ENCODE measurements at places on chromosomes 5 and 9.
A peak's percentile ranks its signal among the peaks of the same experiment; 100 is the strongest.

DNA sequence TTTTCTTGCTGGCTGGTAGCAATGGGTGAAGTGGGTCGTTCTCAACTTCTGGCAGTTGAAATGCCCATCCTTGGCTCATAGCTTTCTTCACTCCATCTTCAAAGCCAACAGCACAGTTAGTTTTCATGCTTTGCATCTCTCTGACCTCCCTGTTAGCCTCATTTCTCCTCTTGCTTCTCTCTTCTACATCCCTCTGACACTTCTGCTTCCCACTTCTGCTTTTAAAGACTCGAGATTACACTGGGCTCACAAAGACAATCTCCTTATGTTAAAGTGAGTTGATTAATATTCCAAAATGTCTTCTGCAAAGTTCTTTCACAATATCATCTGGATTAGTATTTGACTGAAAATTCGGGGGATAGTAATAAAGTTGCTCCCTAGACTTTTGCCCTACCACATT, 684.8 kb upstream of the CCNG1 start:
- DNase-seq, result no peak

GRCh38 chr5:40022057-40022456, 597.3 kb upstream of the DAB2 start:
- DNase-seq, result no peak

- DNase-seq, result no peak
Measured at GRCh38 chr5:125813221-125813974, 609.8 kb upstream of the GRAMD2B start.

DNA sequence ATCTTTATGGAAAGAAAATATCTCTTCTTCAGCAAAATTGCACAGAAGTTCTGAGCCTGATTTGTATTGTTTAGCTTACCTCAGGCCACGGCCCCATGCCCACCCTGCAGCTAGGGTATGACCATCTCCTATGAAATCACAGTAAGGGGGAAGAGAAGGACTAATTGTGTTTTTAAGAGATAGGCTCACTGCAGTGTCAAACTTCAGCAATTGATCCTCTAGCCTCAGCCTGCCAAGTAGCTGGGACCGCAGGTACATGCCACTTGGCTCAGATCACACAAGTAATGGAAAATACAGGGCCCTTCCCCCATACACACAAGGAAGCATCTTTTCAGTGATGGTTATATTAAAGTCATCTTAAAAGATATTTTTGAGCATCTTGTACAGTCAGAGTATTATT, 60.0 kb downstream of the DMAC1 start:
- no peak for DNase-seq

DNA sequence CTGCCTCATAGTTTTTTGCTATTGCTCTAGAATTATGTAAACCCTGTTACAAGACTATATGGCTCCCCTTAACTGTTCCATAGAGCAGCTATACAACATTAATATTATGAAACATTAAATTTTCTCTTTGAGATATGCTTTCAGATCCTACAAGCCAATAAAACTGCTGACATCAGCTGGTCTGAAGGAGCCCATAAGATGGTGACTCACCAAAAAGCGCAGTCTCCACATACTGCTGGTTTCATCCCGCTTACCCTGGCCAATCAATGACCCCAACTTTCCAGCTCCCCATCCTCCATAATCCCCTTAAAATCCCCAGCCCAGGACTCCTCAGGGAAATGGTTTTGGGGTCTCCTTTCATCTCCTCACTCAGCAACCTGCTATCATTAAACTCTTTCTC, 172.7 kb downstream of the NSG2 start:
- DNase-seq, result no peak

- no peak for DNase-seq
Measured at GRCh38 chr9:85118990-85119755, 449.6 kb downstream of the NTRK2 start.

DNA sequence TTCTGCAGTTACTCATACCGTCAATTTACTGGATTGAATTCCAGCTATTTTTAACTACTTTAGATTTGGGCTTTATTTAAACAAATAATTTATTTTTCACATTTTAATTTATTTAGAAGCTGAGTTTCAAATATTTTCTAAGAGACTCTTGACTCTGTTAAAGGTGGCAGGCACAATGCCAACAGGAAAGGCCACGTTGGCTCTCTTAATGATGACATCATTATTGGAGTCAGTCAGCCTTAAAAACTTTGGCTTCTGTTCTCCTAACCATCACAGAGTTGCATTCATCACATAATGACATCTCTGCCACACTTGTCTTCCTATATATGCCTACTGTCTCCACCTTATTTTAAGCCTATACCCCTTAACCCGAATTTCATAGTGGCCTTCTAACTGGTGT, 172.3 kb upstream of the PLPPR1 start:
- DNase-seq, result no peak

GRCh38 chr5:61811052-61811451, 479.0 kb downstream of the ZSWIM6 start:
- no peak for DNase-seq

GRCh38 chr5:59813761-59814536, 79.6 kb downstream of the PDE4D start:
- DNase-seq, result peak; percentile 56

- no peak for DNase-seq
Measured at GRCh38 chr5:88829775-88830174, 53.2 kb downstream of the MEF2C start.

- DNase-seq, result no peak
Measured at GRCh38 chr5:73188764-73189531, 16.0 kb downstream of the TMEM174 start.

DNA sequence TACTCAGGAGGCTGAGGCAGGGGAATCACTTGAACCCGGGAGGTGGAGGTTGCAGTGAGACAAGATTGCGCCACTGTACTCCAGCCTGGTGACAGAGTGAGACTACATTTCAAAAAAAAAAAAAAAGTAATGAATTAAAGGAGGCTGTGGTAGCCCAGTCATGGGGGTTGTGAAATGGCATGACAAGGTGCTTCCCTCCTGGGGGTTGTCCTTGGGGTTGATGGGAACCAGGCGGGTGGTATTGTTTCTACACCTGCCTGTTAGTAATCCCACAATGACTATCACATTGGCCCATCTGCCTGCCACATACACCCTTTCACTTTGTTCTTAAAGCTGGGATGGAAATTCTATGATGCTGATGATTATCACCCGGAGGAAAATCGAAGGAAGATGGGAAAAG, 5.6 kb downstream of the IDNK start:
- DNase-seq, result peak; percentile 7

DNA sequence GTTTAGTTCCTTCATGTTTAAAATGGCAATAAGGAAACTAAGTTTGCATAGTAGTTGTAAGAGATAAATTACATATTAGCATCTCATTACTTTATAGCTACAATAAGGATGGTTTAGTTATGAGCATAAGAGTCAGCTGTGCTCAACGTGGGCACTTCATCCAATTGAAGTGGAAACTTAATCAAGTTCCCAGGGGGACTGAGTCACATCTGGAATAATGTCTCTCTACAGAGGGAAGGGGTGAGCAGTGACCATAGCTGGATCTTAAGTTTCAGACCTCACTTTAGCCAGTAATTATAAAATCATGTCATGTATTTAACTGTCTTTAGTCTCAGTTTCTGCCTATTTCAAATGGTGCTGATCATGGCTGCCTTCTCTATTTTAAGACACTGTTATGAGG, 36.8 kb upstream of the FAM240B start:
- no peak for DNase-seq

- no peak for DNase-seq
Measured at GRCh38 chr9:86298873-86299272, 16.5 kb upstream of the ISCA1 start.

DNA sequence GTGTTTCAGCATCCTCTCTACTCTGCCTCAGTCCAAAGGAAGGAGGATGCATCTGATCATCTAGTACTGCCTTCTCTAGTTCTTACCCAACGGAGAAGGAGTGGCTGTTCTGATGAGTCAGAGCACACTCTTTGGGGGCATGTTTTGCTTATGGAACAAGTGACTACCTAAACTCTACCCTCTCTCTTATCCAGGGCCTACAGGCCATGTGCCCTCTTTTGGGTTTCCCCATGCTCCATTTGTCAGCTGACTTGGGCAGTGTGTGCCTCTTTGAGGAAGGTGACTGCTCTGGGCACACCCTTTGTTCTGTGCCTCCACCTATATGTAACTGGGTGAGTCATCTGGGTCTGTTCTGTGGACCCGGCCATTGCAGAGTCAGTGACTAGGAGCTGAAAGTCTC, 89.6 kb upstream of the BNC2 start:
- no peak for DNase-seq

- no peak for DNase-seq
Measured at GRCh38 chr5:93789173-93790067, 48.0 kb upstream of the POU5F2 start.

DNA sequence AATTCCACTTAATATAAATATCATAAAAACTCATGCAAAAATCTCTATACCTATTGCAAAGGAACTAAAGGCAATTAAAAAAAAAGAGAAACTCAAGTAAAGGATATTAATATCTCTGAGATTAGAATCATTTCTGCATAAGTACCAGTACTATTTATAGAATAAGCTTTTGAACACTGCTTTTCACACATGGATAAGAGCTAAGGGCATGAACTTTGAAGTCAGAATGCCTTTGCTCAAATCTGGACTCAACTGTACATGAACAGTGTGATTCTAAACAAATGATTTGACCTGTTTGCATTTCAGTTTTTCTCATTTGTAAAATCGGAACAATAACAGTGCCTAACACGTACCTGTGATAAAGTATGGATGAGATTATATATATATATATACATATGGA, 255.9 kb downstream of the EFNA5 start:
- no peak for DNase-seq

GRCh38 chr5:35745193-35745592, 111.5 kb upstream of the IL7R start:
- DNase-seq, result no peak

GRCh38 chr5:112063856-112064255, 306.9 kb upstream of the NREP start:
- no peak for DNase-seq

DNA sequence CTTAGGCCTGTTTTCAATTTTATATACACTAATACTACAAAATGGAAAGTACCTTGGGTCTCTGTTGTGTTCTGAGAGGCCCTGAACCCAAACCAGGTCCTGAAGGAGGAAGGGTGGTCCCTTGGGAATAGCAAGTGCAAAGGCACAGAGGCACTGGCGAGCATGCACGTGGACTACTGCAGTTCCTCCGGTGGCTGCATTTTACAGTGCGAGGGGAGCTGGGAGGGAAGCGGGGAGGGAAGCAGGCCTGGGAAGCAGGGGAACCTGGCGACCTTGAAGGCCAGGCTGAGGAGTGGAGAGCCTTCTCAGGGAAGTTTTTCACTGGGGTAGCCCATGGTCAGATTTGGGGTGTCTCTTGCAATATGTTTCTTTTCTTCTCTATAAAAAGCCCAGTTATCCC, 33.9 kb downstream of the MORN5 start:
- no peak for DNase-seq

DNA sequence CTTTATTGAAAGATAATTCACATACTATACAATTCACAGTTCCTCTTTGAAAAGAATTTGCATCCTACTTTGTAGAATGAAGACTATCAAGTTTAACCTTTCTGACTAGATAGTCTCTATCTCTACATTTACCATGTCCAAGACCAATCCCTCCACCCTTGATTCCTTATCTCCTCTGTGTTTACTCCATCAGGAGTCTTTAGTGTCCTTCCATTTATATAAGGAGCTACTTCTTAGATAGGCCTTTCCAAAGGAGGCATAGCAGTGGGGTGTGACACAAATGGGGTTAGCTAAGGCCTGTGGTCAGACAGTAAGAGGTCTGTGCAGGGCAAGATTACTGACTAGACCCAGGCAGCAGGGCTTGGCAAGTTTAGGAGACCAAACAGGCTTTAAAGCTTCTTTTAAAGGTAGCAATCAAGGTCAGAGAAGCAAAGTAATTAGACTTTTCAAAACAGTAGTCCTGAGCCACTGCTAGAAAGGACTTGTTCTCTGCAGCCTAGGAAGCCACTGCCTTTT, 11.1 kb upstream of the DMXL1 start:
- DNase-seq, result no peak

DNA sequence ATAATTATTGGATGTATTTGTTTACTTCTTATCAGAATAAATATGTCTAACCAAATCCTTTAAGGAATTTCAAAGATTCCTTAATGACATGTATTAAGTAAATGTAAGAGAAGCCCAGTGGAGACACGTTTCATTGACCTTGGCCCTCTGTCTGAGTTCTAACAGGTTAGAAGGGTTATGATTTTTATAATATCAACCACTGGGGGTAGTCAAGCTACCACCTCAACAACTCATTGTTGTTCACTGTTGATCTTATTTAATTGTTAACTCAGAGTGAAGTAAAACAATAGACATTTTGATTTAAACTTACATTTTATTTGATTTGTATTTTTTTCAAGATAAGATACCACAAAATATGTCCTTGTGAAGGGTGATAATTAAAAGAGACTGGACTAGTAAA, 499.2 kb upstream of the COX7C start:
- no peak for DNase-seq

DNA sequence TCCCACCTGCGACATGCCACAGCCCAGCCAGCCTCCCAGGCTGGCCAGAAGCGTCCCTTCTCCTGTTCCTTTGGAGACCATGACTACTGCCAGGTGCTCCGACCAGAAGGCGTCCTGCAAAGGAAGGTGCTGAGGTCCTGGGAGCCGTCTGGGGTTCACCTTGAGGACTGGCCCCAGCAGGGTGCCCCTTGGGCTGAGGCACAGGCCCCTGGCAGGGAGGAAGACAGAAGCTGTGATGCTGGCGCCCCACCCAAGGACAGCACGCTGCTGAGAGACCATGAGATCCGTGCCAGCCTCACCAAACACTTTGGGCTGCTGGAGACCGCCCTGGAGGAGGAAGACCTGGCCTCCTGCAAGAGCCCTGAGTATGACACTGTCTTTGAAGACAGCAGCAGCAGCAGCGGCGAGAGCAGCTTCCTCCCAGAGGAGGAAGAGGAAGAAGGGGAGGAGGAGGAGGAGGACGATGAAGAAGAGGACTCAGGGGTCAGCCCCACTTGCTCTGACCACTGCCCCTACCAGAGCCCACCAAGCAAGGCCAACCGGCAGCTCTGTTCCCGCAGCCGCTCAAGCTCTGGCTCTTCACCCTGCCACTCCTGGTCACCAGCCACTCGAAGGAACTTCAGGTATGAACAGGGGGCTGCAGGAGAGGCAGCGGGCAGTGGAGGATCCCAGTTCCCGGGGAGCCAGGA, 106.5 kb downstream of the PPARGC1B start:
- DNase-seq, result no peak

DNA sequence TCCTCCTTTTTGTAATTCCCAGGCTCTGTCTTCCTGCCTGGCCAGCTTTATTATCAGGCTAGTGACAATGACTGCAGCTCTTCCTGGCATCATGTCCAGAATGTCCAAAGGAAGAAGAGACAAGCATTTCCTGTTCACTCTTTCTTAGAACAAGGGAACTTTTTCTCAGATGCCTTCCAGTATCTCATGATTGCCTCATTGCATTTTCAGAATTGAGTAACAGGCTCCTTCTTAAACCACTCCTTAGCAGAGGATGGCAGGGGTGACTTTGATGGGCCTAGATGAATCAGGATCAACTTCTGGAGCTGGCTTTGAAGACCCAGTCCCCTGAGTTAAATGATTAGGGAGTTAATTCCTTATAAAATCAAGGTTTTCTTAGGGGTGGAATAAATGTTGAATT, 92.9 kb upstream of the RASGRF2 start:
- DNase-seq, result peak; percentile 34

All from AML-193 (cell line).